ENCODE measurements at places on chromosomes 7 and 10.

DNA sequence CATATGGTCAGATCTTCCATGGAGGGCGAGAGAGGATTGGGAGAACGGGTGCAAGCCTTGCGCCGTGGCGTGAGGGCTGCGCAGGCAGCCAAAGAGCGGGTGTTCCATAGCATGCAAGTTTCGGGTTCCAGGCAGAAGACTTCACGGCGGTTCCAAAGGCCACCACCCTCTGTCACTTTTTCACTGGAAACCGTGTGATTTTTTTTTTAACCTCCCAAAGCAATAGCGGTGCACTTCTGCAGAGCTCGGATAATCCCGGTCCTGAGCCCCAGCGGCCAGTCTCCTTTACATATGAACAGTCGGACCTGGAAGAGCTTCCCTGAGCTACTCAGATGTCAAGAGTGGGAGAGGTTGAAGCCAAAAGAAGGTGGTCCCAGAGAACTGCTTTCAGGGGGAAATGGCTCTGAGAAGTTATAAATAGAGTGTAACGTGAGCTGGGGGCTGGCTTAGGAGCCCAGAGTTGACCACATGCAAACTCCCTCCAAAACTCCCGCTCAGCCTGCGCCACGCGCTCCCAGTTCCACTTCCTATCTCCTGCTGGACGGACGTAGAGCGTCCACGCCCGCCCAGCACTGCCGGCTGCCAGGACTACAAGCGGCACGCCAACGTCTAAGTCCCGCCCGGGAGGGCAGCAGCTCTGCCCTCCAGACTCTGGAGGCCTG, at the start of gene MEOX2:
Gene MEOX2, minus strand, starts transcription at position 389 of the 662 bp plus-strand sequence. Its CDS starts 281 bp downstream, at position 108.
- DNase-seq, result no peak

GRCh38 chr10:59995862-59996261, 89.5 kb upstream of the CCDC6 start:
- DNase-seq, result no peak

DNA sequence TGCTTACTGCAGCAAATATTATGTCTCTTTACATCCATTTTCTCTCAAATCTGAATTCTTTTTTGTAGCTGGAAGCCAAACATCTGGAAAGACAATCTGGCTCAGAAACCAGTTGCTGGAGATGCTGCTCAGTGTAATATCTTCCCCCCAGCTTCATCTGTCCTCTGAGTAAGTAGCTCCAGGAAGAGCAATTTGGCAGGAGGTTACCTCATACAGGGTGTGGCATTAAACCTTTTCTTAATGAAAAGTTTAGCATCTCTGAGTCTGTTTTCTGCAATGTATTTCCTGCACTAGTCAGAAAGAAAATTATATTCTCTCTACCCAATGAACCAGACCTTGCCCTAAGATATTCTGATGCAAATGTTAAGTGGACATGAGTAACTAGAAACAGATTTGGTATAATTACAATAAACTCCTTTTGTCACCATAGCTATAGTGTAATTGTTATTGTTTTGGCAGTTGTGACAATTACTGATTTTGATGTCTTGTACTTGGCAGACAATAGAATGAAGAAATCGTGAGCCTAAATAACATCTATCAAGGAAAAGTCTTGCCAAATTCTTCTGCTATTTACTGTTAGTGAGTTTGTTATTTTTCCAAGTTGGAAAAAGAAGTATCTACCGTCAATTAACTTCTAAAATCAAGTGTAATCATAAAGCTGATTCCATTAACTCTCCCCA, 123.3 kb downstream of the WDFY4 start:
- no peak for DNase-seq

- no peak for DNase-seq
Measured at GRCh38 chr7:2195400-2196246, 37.1 kb downstream of the MAD1L1 start.

Data from Kasumi-1 (cell line).